ENCODE measurements at places on chromosomes 16 and 17.

DNA sequence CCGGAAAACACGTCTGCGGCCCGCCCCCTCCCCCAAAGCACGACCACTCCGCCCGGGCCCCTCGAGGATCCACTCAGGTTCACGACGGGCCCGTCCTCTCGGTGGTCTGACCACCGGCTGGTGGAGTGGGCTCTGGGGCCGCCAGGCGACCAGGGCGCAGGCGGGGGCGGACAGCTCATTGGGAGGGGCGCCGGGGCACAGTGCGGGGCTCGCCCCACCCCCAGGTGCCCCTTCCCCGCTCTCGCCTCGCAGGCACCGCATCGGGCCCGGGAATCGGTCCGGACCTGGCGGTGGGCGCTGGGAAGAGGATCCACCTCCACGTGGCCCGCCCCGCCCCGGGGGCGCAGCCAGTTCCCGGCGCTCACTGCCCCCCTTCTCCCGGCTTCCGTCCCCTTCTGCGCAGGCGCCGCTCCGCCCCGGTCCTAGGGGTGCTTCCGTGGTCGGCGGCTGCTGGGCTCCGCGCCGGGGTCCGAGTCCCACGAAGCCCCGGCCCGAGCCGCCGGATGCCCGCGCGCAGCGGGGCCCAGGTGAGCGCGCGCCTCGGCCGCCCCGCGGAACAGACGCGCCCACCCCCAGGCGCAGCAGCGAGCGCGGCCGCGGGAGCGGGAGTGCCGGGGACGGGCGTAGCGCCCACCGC is at the start of gene MPG:
Gene MPG, plus strand, starts transcription at position 419 of the 637 bp plus-strand sequence. Its CDS starts 85 bp downstream, at position 504.
- peak; percentile 41 for DNase-seq

DNA sequence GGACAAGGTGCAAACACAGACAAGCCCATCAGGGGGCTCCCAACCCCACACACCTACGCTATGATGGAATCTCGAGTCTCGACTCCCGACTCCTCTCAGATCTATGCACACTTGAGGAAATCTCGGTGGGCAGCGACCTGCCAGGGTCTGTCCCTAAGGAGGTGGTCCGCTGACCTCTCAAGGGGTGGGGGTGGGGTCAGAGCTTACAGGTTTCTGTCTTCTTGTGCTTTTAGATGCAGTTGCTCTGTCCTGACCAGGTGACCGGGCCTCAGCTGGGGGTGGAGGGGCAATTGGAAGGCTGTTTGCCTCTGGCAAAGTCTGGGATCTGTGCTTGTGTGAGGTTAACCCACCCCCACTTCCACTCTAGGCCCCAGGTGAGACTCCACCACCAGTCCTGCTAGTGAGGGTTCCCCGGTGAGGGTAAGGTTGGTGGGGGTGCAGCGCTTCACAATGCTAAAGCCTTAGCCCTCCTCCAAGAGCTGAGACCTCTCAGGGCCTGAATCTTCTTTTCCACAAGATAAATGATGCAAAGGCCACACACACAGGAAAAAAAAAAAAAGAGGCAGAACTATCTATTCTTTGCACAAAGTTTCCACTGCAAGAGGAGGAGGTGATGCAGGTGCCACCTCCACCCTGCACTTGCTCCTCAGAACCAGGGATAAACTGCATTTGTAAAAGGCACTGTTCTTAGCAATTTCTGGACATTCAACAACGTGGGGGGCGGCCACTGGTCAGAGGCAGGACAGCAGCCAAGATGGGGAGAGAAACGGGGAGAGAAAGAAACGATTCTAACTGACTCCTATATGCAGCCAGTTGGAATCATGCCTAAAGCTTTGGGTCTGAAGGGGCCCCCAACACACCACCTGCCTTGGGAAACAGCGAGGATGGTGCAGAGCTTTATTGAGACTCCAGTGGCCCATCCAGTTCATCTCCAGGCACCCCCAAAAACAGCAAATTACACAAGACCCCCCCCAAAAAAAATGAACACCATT is 4.1 kb downstream of the CISD3 start:
- no peak for DNase-seq

DNA sequence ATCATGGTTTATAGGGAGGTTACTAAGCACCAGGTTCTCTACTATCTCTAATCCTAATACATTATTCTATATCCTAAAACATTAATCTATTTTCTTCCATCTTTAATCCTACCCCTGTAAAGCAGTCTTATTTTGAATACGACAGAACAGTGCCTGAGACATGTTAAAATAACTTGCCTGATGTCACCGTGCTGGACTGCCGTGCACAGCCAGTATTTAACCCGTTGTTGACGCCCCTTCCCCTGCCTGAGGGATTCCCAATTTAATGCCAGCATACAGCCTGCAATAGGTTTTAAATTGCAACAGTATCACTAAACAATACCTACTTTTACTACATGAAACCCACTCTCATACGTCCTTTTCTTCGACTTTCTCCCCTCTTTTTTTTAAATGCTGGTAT is 133.3 kb downstream of the PARN start:
- no peak for DNase-seq

- no peak for DNase-seq
Measured at GRCh38 chr16:3408561-3409197, 7.7 kb downstream of the ZNF174 start.

GRCh38 chr16:11399261-11399831 is 54.1 kb downstream of the RMI2 start:
- DNase-seq: no peak

DNA sequence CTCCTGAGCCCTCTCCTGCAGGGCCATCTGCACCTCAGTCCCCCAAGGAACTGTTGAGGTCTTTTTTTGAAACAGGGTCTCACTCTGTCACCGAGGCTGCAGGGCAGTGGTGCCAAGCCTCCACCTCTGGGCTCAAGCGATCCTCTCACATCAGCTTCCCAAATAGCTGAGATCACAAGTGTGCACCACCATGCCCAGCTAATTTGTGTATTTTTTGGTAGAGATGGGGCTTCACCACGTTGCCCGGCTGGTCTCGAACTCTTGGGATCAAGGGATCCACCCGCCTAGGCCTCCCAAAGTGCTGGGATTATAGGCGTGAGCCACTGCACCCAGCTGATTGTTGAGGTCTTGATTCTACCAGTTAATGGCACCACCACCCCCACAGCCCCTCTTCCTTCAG is 27.9 kb upstream of the ENDOV start:
- DNase-seq: no peak

DNA sequence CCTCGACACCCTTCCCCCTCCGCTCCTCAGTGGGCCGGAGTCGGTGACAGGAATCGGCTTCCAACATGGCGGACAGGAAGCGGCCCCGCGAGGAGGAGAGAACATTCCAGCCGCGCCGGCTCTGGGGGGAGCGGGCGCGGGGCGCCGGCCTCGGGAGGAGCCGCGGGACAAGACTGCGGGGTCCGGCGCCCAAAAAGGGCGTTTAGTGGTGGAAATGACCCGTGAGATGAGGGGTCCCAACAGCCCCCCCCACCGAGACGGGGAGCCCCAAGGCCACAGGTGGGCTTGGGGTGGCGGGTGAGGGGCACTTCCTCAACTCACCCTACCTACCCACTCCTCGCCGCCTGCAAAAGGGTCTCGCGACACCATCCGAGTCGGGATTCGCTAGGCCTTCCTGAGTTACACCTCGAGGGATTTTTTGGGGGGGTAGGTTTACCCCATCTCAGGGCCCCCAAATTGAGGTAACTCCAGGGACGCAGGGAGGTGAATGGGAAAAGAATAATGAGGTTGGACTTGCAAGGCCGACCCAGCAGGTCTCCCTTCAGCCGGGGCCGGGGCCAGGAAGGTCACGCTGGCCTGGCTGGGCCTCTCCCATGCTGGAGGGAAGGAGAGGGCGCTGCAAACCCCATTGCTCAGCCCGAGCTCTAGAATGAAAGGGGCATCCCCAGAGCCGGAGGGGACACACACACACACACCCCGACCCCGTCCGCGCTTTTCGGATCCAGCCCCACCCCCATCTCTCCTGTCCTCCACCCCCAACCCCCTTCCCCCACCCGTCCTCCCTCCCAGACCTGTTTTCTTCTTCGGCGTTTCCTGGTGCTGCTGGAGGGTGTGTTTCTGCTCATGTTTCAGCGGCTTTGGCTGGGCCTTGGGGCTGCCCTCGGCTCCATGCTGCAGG is 707 bp downstream of the NUFIP2 start:
- peak; percentile 82 for DNase-seq

DNA sequence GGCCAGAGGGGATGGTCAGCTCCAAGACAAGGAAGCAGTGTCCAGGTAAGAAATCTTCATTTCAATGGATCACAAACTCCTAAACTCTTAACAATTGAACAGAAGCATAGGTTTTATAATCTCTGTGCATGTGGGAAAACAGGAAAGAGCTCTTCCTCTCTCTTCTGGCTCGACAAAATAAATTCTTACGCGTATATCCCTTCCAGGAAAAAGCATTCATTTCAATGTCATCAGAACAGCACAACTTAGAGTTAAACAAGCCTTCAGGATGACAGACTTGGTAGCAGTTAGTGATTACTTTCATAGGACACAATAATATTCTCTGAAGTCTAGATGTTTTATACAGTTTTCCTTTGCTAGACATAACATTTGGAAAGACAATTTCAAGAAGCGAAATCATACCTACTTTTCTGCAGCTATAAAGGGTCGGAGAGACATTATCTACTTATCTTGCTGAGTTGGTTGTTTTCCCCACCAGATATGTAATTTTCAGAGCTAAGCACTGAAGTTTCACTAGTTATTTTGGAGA is 19.3 kb upstream of the SLC35G3 start:
- no peak for DNase-seq

GRCh38 chr17:63945784-63946439 is 13.8 kb upstream of the CD79B start:
- DNase-seq: no peak

Measured in hypothalamus (tissue), 51 donors.